ENCODE measurements at places on chromosomes 4 and X.

DNA sequence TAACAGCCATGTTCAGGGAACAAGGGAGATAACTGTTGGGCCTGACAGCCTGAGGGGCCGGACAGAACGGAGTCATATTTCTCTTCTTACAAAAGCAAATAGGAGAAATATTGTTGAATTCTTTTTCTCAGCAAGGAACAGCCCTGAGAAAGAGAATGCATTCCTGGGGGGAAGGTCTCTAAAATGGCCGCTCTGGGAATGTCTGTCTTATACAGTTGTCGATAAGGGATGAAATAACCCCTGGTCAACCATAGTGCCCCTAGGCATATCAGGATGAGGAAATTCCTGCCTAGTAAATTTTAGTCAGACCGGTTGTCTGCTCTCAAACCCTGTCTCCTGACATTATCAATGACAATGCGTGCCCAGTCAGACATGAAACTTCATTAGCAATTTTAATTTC lies 1925.5 kb downstream of the PCDH7 start:
- no peak for DNase-seq

DNA sequence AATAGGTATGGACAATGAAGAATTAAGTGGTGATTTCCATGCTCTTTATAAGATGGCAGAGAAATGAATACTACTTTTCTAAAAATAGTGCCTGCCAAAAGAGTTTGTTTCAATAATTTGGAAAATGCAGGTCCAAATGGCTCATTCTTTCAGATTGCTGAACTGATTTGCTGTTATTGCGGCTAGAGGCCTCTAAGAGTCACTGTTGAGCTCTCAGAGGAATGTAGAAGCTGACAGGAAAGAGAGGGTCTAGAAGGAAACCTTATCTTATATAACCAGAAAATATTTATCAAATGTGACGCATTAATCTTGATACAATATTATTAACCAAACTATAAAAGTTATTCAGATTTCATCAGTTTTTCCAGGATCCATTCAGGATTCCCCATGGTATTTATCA lies 65.7 kb upstream of the PAGE1 start:
- peak; percentile 9 for DNase-seq

DNA sequence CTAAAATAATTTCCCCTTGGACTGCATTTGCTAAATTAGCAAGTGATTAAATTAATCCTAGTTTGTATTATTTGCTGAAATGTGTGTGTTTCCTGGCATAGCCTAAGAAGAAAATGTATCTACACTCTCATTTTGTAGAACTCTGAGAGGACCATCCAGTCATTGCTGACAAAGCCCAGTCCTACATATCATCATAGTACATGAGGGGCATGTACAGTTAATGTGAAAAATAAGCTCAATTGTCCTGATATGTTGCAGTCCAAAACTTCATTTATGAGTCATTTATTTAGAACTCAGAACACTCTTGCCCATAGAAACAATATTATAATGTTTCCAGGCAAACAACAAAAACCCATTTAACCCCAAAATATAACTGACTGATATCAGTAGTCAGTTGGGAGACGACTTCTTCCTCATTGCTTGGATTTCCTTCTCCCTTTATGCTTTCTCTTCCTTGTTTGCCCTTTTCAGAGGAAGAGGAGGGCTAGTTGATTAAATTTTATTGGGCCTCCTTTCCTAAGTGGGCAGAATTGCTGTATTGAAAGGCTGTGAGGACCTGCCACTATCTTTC lies 26.9 kb upstream of the BBS12 start:
- no peak for DNase-seq

- DNase-seq, result no peak
Observed at GRCh38 chr4:47490550-47490949, 5.5 kb downstream of the ATP10D start.

DNA sequence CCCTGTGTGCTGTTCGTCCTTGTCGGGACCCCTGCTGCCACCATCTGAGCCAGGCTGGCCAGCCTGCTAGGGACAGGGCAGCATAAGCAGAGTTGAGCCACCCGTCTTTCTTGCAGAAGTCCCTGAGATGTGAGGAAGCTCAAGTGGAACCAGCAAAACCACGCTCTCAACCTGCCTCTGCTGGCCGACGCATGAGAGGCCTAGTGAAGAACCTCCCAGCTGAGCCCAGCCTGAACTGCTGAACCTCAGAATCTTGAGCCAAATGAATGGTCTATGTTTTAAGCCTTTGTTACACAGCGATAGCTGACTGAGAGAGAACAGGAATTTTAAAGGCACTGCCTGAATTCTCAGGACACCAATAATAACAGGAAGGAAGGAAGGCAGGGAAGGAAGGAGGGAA lies 98.9 kb upstream of the ADRA2C start:
- DNase-seq, result no peak

GRCh38 chrX:15956681-15957080 lies 102.1 kb upstream of the AP1S2 start:
- no peak for DNase-seq

- DNase-seq, result peak; percentile 9
Observed at GRCh38 chr4:28686618-28687017, 1826.0 kb downstream of the STIM2 start.

DNA sequence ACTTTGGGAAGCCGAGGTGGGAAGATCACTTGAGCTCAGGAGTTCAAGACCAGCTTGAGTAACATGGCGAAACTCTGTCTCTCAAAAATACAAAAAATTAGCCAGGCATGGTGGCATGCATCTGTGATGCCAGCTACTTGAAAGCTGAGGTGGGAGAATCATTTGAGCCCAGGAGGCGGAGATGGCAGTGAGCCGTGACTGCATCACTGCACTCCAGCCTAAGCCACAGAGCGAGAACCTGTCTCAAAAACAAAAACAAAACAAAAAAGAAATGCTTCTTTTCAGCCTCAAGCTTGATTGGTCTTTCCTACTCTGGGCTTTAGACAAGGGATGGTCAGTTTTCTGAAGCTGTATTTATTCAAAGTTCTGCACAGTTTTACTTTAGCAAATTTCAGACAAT lies 15.8 kb upstream of the DHRSX start:
- DNase-seq, result no peak

DNA sequence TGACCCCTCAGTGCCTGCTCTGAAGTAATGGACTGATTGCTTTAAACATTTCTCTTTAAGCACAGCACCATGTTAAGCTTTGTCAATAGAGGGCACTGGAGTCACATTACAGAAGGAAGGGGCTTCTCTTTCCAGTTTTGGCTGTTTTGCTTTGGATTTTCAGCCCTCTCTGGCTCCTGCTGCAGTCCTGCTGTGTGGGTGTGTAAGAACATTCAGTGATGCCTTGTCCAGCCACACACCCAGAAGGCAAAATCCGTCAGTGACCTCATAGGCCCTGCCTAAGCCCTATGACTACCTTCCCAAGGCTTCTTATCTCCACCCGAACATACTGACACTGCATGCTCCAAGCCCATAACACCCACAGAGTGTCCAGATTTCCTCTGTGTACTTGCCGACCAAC lies 215.3 kb upstream of the CTSO start:
- DNase-seq, result no peak

DNA sequence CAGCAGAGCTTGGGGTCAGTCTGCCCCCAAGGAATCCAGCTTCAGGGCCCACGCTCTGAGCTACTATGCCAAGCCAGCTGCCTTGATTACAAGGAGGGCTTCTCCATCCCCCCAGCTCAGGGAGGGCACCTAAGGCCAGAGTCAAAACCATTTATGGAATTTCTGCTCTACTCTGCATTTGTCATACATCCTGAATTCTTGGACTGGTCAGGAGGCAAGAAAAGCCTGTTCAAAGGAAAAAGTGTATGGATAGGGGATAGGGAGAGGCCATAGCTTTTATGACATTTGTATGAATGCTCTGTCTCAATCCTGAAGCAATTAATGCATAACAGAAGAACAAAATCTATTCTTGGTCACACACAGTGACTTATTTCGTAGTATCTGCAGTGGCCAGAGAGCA lies 32.2 kb downstream of the EDNRA start:
- DNase-seq, result no peak

DNA sequence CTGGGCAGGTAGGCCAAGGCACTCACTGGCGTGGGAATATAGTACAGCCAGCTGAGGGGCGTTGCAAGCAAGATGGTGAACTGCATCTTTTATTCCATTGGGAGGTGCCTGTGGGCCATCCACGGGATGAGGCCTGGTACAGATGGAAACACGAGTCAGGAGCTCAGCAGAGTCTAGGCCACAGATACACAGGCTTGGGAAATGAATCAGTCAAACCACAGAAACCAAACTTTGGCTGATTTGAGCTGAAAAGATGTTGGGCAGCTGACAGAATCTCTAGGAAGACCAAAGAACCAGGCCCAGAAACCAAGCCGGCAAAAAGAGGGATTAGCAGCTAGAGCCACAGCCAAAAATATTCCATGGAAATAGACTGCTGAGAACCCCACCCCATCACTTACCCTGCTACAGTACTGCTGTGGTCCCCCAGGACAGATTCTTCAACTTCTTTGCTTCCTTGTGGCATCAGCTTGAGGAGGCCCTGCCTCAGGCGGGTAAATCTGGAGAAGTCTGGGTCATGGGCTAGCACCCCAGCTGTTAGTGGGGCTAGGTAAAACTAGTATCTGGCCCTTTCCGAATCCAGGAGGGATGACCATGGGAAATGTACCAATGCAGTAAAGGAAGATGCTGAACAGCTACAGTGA lies 75.4 kb downstream of the TMEM131L start:
- peak; percentile 68 for DNase-seq

- no peak for DNase-seq
Observed at GRCh38 chr4:75726577-75726976, 2.2 kb downstream of the USO1 start.

DNA sequence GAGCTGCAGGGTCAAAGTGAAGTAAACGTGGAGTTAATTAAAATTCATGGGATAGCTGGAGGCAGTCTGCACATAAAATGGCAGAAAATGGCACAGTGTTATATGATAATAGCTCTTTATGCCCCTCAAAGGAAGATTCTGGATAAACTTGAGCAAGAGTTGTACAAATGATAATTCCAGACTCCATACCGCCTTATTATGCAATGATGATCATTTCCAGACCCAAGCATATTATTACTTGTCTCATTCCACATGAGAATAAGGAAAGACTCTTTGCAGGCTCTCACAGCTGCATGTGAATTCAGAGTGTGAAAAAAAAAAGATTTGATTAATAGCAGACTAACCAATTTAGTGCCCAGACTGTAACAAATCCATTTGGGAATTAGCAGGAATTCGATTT lies 105.4 kb downstream of the STK32B start:
- DNase-seq, result no peak

GRCh38 chrX:508163-508562 lies 121.5 kb upstream of the PPP2R3B start:
- no peak for DNase-seq

GRCh38 chrX:39969099-39969818 lies 128.5 kb downstream of the BCOR start:
- peak; percentile 34 for DNase-seq

GRCh38 chrX:45751156-45751555 lies 550.5 kb upstream of the DIPK2B start:
- no peak for DNase-seq

- no peak for DNase-seq
Observed at GRCh38 chr4:76558396-76559235, 123.6 kb downstream of the SHROOM3 start.

DNA sequence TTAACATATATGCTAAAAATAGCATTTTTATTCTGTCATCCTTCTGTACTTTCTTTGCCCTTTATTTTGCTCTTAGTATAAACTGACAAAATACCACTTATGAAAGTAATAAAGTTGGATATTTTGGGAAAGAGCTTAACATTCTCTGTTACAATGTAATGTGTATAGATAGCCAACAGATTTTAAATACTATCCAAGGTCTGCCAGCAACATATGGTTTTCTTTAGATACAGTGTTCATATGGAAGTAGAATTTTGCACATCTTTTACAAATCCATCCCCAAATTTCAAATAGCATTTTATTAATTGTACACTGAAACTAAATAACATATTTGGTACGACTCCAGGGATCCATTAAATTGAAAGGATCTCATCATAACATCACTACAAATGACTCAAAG lies 268.6 kb upstream of the PCDH18 start:
- no peak for DNase-seq

DNA sequence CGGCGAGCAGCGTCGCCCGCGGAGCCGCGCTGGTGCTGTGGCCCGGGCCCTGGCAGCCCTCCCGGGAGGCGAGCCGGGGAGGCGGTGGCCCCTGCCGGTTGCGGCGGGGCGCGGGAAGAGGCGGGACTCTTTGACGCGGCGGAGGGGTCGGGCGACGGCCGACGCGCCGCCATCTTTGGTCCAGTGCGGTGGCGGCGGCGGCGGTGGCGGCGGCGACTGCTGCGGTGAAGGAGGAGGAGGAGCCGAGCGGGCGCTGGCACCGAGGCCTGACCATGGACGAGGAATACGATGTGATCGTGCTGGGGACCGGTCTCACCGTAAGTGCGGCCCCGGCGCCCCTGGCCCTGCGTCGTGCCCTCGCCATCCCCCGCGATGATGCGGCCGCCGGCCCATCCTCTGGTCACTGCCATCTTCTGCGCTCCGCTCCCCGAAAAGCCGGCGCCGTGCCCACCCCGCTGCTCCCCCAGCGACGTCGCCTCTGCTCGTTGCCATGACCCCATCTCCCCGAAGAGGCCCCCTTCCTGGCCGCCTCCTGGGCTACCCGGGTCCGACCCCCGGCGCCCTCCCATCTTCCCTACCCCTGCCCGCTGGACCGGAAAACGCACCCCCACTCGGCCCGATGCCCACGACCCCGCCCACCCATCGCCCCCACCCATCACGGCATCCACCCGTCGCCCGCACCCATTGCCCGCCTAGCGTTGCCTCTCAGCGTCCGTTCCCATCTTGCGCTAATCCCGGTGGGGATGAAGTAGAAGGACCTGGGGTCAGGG lies at the start of gene GDI1:
GDI1 (plus strand) TSS at position 172 of the 770 bp plus-strand sequence; CDS start at position 273, 101 bp downstream.
- peak; percentile 61 for DNase-seq

GRCh38 chr4:39451423-39452023 lies 7.2 kb downstream of the RPL9 start:
- DNase-seq, result no peak

GRCh38 chr4:129037093-129037492 lies 56.2 kb downstream of the SCLT1 start:
- DNase-seq, result no peak

- DNase-seq, result no peak
Observed at GRCh38 chr4:20430259-20430941, 178.7 kb downstream of the SLIT2 start.

- DNase-seq, result no peak
Observed at GRCh38 chr4:24550441-24551175, 33.7 kb downstream of the DHX15 start.
